ENCODE measurements at places on chromosomes 4 and X.

DNA sequence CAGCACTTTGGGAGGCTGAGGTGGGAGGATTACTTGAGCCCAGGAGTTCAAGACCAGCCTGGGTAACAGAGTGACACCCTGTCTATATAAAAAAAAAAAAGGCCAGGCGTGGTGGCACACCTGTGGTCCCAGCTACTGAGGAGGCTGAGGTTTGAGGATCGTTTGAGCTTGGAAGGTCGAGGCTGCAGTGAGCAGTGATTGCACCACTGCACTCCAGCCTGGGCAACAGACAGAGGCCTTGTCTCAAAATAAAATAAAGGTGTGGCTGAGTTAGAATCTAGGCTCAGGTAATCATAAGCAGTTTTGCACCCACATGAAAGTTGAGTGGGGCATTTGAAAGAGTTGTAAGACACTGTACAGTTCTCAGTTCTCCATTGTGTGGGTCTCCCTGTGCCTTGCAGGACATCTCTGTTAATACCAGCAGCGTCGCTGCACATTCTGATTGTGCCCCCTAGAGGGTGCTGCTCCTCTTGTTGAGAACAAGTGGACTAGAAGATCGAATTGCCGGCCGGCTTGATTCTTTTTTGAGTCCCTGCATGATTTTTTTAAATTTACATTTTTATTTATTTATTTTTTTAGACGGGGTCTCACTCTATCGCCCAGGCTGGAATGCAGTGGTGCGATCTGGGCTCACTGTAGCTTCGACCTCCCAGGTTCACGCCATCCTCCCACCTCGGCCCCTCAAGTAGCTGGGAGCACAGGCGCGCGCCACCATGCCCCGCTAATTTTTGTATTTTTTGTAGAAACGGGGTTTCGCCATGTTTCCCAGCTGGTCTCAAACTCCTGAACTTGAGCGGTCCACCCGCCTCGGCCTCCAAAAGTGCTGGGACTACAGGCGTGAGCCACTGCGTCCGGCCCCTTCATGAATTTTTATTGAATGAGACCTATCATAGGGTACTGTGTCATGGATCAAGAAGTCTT lies 73.6 kb upstream of the RBMX start:
- peak; percentile 9 for DNase-seq

DNA sequence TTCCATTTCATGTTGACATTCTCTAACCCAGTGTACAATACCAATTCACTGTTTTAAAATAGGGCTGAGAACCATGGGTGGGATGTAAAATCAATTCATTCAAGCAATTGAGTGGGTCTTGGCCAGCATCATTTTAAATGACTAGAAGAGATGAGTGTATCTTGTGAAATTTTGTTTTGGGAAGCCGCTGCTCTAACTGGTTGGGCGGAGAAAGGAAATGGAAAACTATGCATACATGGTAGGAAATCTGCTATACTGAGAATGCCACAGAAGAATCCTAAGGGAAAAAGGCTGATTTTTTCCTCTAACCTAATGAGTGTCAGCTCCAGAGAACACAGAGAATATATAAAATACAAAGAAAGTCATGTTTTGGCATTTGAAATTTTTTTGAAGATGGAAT lies 54.8 kb upstream of the DCLK2 start:
- no peak for DNase-seq

GRCh38 chr4:25654971-25655963 lies at the start of gene SLC34A2:
Gene SLC34A2 (plus strand): TSS chr4:25655851. CDS start chr4:25662501, 6,650 bp downstream.
- DNase-seq: no peak

DNA sequence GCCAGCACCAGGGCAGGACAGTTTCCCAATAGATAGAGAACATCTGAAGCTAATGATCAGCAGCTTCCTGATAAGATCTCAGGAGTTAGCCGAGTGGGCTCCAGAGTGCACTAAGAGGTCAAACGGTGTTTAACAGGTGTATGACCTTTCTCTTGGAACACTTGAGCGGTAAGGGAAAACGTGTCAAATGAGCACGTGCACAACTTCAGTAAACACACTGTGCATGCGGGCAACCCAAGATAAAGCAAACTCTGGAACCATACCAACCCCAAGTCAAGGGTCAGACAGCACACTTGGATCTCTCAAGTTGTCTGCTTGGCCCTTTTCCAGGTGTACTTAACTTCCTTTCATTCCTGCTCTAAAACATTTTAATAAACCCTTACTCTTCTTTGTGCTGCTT lies 1941.5 kb upstream of the PCDH10 start:
- DNase-seq: no peak

DNA sequence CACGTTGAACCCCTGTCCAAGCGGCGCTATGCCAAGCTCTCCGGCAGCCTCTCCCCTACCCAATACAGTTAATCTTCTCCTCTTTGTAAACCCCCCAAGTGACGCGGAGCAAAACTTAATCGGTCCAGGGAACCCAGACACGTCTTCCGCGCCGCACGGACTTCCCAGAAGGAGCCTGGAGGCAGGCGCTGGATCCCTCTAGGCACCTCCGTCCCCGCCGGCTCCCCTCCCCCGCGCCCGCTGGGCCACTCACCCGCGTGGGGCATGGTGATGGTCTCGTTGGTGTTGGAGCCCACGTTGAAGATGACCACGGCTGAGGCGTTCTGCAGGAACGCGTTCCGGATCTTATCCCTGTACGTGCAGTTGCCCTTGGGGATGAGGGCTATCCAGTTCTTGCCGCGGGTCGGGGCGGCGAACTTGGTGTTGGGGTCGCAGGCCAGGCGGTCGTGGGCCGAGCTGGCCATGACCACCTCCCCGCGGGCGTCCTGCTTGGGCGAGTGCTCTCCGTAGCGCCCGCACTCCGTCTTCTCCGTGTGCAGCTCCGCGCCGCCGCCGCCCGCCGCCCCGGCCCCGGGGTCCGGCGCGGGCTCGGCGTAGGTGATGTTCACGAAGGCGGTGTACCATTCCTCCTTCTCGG lies 1.1 kb downstream of the RNF150 start:
- DNase-seq: peak; percentile 20

GRCh38 chr4:107098401-107098800 lies 62.3 kb upstream of the DKK2 start:
- no peak for DNase-seq

GRCh38 chrX:145832796-145833195 lies 15.2 kb downstream of the SLITRK2 start:
- no peak for DNase-seq

- no peak for DNase-seq
Measured at GRCh38 chr4:141654098-141654497, 17.7 kb downstream of the IL15 start.

DNA sequence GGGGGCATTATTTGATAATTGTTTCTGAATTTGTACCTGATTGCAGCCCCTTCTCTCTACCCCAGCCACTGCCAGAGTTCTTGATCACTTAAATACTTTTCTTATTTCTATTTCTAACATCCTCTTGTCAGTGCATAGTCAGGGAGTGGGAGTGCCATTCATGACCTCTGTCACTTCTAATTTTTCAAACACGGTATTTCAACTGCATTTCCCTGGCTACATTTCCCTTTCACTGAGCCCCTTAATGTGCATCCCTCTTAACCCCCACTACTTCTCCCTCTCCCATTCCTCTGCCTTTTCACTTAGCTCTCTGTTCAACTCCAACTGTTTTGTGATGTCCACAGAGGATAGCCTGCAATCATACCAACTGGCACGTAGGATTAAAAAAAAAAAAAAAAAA lies 128.3 kb upstream of the NAP1L5 start:
- no peak for DNase-seq

DNA sequence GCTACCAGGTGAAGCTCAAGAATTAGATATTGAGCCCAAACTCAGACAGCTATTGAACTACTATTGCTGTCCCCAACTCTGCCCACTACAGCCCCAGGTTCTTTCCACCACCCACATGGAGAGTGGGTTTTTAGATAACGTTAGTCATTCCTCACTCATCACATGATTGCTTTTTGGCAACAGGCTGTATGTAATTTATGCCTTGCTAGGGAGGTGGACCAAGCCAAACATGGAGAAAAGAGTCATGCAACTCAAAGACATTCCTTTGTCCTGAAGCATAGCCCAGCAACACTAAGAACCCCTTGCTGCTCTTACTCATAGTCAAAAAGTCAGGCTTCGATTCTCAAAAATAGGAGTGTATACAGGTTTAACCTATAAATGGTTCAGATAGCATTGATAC lies 275.9 kb upstream of the VCX3A start:
- DNase-seq: no peak

DNA sequence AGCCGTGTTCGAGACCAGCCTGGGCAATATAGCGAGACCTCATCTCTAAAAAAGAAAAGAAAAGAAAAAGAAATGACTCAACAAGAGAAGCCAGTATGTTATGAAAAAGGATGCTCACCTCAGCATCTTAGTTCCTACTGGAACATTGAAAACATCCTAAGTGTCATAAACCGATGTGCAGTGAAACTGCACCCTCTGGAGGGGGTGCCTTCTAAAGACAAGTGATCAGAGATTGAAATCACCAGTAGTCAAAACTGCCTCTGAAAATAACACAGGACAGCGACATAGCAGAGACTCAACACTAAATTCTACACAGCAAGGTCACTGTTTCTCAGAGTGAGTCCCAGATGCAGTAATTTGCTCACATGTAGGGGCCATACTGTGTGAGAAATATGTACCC lies 28.0 kb upstream of the ATP6AP2 start:
- DNase-seq: no peak

DNA sequence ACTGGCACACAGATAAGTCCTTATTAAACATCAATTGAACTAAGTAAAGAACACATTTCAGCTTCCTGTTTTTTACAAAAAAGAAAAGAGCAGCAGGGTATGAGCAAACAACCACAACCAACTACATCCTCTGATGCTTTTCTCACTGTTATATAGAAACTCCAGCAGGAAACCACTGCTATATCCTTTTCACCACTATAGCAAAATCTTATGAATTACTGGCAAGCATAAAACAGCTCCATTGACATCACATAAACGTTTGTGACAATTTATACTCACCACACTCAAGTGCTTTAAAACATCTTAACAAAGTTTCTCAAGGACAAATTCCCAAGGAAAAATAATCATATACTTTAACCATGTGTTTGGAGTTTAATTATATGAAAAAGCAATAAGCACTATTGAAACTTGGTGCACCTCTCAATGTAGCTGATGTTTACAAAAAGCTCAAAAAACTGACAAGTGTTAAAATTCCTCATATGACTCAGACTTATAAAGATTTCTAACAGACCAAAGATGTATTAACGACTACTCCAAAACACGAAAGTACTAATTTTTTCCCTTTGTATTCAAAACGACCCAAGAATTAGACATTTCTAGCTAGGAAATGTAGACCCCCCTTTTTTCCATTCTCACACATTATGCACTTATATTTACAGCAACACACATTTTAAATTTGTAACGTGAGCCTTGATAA lies 12.9 kb downstream of the GPRIN3 start:
- DNase-seq: no peak

DNA sequence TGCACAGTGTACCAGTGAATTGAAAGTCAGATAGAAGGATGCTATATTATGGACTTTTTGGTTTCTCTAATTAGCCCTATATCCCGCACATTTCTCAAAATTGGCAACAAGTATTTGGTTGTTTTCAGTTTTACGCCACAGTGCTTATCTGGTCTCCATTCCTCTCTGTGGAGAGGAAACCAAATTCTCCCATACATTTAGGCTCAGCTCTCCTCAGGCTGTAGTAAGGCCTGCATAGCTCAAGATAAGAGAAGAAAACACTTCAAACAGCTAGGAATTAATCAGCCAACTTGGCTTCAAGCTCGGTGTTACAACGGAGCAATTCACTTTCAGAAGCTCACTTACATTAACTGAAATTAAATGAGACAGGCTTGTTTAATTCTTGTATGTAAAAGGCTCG lies 263.2 kb downstream of the PDHA2 start:
- DNase-seq: no peak

DNA sequence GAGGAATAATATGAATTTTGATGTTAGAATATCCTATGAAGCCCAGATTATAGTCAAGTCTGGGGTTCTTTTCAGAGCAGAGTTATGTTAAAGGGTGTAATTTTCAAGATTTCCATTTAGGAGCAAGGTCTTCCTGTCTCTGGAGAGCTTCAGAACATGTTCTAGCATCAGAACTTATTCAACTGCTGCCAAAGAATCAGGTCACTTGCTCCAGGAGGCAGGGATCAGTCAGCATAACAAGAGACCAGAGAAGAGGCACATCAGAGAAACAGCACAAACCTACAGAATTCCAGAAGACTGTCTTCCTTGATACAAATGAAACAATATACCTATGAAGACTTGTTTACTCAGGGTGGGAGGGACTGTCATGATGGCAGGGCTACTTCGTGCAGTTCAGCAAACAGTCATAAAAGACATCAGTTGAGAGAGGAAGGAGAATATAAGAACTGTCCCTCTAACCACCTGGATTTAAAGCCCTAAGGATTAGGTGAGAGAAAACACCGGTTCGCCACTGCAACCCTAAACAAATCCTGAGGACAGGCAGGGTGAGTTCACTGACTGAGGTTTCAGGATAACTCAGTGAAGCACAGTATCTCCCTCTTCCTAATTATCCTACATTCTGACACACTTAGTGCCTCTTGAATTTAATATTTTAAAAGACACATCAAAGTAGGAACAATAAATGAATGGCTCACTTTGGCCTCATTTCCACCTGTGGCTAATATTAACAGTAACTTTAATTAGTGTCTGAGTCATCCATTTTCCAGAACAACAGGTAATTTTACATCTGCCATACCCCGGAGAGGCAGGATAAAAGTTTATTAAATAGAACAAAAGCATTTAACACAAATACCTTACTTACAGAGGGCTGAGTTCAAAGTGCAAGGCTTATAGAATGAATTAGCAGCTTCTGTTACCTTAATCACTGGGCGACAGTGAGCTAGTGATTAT lies 93.0 kb downstream of the HDAC8 start:
- DNase-seq: no peak

GRCh38 chr4:123315617-123316016 lies 81.0 kb upstream of the SPRY1 start:
- no peak for DNase-seq

- no peak for DNase-seq
Measured at GRCh38 chr4:177190995-177191580, 118.6 kb upstream of the NEIL3 start.

- no peak for DNase-seq
Measured at GRCh38 chr4:48244665-48245064, 25.0 kb downstream of the TEC start.

GRCh38 chrX:46236411-46236810 lies 308.8 kb downstream of the ZNF674 start:
- DNase-seq: no peak

- no peak for DNase-seq
Measured at GRCh38 chrX:2576793-2577192, 76.0 kb upstream of the DHRSX start.

GRCh38 chr4:186931519-186931918 lies 207.9 kb upstream of the FAT1 start:
- DNase-seq: no peak

DNA sequence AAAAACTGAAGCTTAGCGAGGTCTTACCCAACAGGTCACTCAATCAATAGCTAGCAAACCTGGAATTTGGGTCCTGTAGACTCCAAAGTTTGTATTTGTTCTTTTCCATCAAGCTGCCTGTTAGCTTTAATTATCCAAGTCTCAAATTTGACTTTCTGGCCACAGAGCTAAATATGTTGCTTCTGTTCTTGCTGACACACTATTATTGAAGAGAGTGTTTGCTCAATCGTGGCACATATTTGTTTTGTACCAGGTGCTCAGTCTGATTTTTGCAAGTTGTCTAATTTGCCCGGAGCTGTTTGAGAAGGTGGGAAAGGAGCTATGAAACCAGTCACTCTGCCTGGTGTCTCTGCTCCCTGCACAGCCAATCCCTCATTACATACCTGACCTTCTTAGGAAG lies 41.7 kb upstream of the FRMD7 start:
- no peak for DNase-seq

- DNase-seq: no peak
Measured at GRCh38 chr4:150302553-150302952, 224.3 kb downstream of the DCLK2 start.
